ENCODE measurements at places on chromosomes 11 and 22.
A peak's percentile ranks its signal among the peaks of the same experiment; 100 is the strongest.

GRCh38 chr11:88813233-88813915, 252.4 kb downstream of the GRM5 start:
- DNase-seq, result no peak

DNA sequence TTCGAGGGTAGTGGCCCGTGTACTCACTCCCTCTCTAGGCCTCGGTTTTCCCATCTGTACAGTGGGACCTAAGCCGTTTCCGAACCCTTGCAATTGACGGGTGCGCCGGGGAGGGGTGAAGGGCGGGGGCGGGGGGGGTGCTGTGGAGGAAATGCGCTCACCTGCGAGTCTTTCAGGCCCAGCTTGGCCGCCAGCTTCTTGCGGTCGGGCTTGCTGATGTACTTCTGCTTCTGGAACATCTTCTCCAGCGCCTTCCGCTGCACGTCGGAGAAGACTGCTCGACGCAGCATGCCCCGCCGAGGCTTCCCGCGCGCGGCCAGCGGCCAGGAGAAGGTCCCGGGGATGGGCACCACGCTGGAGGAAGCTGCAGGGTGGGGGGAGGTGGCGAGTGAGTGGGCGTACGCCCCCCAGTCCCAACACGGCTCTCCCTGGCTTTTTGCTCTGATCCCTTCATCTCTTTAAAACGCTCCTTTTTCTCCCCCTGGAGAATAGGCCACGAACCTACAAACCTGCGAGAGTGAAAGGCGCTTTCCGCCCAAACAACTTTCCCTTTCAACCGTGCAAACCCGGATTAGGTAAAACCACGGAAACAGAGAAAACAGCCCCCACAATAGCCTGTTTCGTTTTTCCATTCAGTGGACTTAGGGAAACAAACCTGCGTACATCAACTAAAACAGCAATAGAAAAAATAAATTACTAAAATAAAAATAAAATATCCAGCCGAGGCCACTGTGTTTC, 3.2 kb downstream of the DBX1 start:
- DNase-seq, result peak; percentile 40

DNA sequence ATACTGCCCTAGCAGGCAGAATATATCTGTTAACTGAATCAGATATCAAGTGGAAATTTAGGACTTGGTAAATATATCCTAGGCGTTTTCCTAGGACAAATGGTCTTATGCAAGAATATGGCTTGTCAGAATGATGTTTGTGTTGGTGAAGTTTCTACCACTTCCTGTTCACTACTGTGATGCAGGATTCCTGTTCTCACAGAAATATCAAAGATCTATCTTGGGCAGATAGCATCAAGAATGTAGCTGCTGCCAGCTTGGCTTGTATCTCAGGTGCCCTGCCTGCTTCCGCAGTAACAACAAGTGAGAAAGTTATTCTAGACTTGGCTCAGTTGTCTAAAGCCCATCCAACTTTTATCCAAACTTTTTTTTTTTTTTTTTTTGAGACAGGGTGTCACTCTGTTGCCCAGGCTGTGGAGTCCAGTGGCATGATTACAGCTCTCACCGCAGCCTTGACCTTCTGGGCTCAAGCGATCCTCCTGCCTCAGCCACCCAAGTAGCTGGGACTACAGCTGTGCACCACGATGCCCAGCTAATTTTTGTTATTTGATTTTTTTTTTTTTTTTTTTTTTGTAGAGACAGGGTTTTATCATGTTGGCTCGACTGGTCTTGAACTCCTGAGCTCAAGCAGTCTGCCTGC, 61.3 kb downstream of the PPME1 start:
- DNase-seq, result peak; percentile 12

DNA sequence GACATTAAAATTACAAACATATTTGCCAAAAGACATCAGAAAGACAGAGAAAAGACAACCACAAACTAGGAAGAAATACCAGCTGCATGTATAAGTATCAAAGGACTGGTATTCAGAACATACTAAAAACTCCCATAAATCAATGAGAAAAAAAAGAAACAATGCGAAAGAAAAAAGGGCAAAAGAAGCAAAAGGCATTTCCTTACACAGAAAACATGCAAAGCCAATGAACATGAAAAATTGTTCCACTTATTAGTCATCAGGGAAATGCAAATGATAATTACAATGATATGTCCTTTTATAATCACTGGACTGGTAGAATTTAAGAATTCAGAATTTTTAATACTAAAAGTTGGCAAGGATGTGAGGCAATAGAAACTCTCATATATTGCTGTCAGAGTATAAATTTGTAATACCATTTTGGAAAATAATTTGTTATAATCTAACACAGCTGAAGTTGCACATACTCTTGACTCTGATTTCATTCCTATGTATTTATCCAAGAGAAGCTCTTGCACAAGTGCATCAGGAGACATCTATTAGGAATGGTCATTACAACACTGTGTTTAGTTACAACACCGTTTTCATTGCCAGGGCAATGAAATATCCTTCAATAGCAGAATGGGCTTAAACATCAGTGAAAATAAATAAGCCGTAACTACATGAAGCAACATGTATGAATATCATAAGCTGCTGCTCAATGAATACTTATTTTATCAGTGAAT, 279.7 kb downstream of the SWAP70 start:
- DNase-seq, result no peak
